ENCODE measurements at places on chromosomes 1 and 21. TPM values are rescaled to one million over a fixed set of nuclear protein-coding genes. Genes with fewer than 3 reads are reported as not detected.

- DNase-seq: no peak
Observed at GRCh38 chr1:236552901-236553300, 29.1 kb downstream of the LGALS8 start.

DNA sequence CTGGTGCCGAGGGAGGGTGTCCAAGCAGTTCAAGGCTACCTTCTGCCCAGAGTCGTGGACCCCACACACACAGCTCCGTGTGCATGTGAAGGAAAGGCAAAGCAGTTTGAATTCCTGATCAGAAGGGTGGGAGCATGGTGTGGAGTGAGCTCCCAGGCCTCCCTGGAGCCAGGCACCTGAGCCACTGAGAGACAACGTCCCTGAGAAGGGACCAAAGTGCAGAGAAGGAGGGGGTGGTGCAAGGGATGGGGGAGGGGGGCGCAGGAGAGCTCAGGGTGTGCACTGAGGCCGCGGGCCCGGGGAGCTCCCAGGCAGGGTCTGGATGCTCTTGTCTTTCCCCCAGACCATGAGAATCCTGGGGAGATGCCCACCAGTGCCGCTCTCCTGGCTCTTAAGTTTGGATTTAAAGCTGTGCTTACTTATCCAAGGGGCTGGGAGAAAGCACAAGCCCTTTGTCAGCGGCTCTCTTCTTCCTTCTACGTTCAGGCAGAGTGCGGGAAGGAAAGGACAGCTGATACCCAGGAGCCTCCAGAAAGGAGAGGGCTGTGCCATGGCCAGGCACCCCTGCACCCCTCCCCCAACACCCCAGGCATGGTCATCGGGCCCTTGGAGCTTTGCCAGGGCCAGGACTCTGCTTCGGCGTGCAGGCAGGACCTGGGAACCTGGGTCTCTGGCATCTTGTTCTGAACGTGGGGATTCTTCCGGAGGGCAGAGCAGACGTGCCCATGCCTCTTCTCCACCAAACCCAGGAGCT lies 24.1 kb downstream of the ACTA1 start:
- no peak for DNase-seq

Gene ITSN1
- total RNA-seq: 59.2 TPM

Gene RAB42
- 2.7 TPM for total RNA-seq

Gene FCRL6
- total RNA-seq: 1.1 TPM
